ENCODE measurements at places on chromosomes 1 and 21.

DNA sequence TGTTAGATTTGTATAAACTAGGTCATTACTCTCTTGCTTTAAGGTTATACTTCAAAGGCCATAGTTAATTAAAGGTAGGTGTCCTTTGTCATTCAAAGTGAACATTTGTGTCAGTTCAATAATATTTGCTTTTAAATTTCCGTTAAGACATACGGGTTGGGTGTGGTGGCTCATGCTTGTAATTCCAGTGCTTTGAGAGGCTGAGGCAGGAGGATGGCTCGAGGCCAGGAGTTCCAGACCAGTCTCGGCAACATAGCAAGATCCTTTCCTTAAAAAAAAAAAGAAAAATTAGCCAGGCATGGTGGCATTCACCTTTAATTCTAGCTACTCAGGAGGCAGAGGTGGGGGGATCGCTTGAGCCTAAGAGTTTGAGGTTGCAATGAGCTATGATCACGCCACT is 80.4 kb downstream of the KIF26B start:
- DNase-seq = no peak

- DNase-seq = no peak
These were observed 183.5 kb downstream of the HMCN1 start for GRCh38 chr1:185917646-185918045.

- no peak for DNase-seq
These were observed 21.0 kb downstream of the SPRTN start for GRCh38 chr1:231359113-231359512.

DNA sequence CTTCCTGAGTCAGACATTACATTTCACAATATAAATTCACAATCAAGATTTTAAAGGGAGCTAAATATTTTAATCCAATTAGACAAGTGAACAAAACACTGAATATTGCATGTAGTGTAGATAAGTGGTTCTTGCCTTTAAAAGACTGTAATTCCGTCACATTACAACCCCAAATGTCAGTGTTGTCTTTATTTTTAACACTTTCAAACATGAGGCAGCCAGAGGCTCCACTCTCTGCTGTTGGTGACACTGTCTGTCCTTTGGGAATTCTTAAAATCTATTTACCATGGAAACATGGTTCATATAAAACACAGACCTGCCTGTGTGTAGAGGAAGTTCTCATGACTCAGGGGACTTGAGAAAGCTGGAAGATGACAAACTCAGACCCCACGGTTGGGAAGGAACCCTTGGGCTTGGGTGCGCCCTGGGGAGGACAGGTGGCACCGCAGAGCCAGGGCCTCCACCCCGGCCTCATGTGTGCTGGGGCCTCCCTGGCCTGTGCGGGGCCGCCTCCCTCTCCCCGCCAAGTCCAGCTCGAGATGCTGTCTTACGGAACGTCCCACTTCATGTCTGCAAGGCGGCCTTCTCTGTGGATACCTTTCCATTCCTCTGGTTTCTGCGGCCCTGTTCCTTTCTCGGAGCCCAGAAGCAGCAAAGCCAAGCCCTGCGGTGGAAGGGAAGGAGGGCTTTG is 239.0 kb downstream of the SDCCAG8 start:
- DNase-seq = no peak

DNA sequence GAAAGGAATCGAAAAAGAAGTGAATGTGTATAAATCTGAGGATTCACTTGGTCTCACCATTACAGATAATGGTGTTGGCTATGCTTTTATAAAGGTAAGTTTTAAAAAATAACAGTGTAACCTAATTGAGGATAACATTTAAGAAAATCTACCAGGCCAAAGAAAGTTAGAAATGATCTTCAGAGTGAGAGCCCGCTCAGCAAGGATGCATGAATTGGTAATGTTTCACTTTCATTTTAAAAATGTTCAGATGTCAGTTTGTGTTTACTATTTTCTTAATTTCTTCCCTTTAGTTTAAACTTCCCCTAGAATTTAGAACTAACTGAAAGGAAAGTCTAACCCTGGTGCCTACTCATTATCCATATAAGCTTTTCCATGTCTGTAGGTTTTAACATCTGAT is 35.0 kb downstream of the GIPC2 start:
- no peak for DNase-seq

- no peak for DNase-seq
These were observed 5.3 kb downstream of the TIE1 start for GRCh38 chr1:43305926-43306687.

GRCh38 chr21:46325073-46325912 is 1.3 kb downstream of the PCNT start:
- DNase-seq = peak; percentile 43

DNA sequence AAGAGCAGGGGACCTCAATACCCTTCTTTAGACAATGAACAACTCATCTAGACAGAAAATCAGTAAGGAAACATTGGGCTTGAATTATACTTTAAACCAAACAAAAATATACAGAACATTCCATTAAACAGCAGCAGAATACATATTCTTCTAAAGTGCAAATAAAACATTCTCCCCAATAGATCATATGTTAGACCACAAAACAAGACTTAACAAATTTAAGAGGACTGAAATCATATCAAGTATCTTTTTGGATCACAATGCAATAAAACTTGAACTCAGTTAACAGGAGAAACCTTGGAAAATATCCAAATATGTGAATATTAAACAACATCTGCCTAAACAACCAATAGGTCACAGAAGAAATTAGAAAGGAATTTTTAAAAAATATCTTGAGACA is 47.7 kb upstream of the HP1BP3 start:
- DNase-seq = no peak

GRCh38 chr21:44450999-44451398 is 4.3 kb upstream of the LRRC3 start:
- DNase-seq = no peak

- no peak for DNase-seq
These were observed 17.3 kb downstream of the SPSB1 start for GRCh38 chr1:9309991-9310390.

GRCh38 chr1:185159966-185160365 is 3.0 kb downstream of the SWT1 start:
- no peak for DNase-seq

DNA sequence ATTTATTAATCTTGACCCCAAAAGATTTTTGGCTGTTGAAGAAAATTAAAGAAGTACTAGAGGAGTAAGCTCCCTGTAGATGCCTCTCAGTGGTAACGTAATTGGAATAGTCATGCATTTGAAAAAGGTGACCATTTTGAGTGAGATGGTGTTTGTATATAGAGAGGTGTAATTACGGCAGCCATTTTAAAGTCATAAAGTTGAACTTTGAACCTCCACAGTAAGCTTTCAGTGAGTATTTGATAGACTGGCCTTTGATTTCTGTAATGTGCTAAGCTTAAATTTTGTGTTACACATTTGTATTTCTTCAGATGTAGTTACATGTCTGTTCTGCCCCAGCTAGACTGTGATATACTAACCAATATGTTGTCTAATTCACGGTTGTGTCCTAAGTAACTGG is 21.5 kb upstream of the TMCO2 start:
- DNase-seq = no peak

- DNase-seq = no peak
These were observed 35.8 kb upstream of the SOX13 start for GRCh38 chr1:204036882-204037655.

DNA sequence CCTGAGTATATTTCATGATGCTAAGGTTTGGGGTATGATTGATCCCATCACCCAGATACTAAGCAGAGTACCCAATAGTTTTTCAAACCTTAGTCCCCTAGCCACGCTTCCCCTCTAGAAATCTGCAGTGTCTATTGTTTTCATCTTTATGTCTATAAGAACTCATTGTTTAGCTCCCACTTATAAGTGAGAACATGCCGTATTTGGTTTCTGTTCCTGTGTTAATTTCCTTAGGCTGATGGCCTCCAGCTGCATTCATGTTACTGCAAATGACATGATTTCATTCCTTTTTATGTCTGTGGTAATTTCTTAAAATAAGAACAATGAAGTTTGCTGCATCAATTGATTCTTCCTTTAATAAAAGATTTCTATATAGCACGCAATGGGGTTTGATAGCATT is 301.3 kb downstream of the PLPP3 start:
- no peak for DNase-seq

DNA sequence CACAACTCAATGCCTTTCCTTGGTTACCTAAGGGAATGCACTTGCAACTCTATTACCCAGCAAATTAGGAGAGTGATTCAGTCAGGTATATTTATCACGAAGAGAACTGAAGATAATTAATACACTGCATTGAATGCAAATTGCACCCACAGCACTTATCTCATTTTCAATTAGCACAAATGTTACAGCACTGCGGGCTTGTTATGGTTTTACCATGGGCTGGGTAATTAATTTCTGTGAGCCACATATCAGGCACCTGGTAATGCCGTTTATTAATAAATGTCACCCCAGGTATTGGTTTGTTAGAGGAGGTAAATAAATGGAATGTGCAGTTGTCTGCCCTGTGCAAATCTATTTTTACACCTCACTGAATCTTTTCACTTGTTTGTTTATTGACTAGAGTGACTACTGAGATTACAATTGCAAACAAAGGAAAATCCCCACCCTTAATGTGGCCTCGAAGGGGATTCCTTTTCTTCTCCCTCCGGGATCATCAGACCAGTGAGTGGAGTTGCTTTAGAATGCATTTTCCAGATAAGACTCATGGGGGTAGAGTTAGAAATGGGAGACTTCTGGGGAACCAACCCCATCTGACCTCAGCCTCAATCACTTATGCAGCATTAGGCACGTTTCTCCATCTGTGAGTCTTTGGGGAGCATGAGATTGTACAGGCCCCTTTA is 269.3 kb downstream of the RPS6KC1 start:
- no peak for DNase-seq

DNA sequence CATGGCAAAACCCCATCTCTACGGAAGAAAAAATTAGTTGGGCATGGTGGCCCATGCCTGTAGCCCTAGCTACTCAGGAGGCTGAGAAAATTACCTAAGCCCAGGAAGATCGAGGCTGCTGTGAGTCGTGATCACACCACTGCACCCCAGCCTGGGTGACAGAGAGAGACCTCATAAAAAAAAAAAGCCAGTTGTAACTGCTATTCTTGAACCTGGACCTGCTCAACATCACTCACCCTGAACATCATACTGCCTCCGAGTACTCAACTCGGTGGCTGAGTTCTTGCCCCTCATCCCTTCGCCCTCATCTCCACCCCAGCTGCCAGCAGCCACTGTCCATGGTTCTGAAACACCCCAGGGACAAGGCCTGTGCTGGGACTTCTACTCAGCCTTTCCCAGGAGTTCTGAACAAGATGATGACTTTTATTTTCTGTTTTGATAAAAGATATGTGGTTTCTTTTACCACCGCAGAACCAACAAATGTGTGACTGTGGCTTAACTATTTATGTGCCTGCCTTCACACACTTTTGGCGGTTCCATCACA is 5.4 kb upstream of the DISP3 start:
- no peak for DNase-seq

DNA sequence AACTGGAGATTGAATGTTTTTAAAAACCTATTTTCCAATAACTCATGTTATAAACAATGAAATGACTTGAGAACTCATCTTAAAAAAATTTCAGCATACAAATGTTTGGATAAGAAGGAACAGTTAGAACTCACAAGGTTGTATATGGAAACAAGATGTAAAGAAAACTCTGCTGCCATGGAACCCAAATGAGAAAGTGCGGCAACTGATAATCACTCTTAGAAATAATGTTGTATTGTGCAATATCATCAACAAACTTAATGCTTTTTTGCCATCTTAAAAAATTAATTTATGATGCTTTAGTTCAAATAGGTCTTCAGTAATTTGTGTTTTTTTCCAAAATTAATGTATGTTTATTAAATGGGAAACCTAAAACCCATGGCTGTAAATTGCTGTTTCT is 461.1 kb upstream of the NCAM2 start:
- no peak for DNase-seq

DNA sequence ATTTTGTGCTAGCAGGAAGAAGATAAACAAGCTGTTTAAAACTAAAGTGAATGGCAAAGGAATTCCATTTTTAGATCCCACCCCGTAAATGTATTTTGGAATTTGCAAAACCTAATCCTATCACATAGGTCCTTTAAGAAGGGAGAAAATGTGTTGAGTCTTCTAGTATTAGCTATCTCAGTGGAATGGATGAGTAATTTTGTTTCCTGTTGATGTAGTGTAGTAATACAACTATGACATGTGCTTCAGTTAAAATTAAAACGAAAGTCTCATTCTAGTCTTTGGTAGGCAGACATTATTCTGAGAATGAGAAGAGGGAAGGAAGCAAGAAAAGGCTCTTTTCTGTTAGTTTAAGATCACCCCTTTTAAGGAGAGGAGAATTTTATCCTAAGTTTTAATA is 265.9 kb upstream of the C1orf105 start:
- no peak for DNase-seq

All from frontal cortex (tissue), 4 donors.